MV-4-11 (cell line): ENCODE measurements at places on chromosomes 3 and 15.

DNA sequence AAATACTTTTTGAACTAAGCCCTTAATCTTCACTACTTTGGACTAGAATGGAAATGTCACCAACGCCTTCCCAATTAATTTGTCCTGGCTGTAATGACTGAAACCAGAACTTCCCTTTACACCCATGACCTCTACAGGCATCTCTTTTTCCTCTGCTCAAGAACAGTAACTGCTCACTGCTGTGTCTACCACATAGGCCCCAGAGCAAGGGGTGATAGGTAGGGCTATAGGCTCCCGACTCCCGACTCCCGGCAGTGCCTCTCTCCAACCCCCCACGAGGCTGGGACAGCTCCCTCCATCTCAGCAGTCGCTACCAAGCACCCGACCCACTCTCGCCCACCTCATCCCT, 384 bp upstream of the LEKR1 start:
- DNase-seq = peak; percentile 77

- DNase-seq = no peak
These were observed 156.6 kb upstream of the SLC24A5 start for GRCh38 chr15:47964229-47964628.

- no peak for DNase-seq
These were observed 16.5 kb upstream of the ATP2B2 start for GRCh38 chr3:10521772-10522441.

- DNase-seq = peak; percentile 61
These were observed 10.6 kb downstream of the FSTL1 start for GRCh38 chr3:120440001-120440703.

GRCh38 chr3:3578718-3579117, 220.5 kb upstream of the LRRN1 start:
- DNase-seq = peak; percentile 85
